CD4-positive, alpha-beta T cell treated with Interleukin-17A for 4 hours (primary cell): ENCODE measurements at places on chromosomes 1 and 21.

DNA sequence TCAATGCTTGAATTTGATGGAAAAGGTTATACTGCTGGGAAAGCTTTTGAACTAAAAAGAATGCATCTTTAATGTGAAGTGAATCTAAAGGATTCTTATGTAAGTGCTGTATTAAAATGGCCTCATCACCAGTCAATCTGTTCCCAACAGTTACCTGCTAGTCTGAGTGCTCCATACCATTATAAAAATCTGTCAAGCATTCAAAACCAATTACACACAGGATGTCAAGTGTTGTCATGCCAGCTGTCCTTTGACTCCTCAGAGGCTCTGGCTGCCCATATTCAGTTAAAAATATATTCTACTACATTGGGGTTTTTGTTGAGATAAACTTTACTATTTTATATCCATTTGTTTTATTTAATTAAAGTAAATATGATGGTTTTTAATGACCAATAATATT lies 1587.7 kb downstream of the AMY1C start:
- DNase-seq: no peak

DNA sequence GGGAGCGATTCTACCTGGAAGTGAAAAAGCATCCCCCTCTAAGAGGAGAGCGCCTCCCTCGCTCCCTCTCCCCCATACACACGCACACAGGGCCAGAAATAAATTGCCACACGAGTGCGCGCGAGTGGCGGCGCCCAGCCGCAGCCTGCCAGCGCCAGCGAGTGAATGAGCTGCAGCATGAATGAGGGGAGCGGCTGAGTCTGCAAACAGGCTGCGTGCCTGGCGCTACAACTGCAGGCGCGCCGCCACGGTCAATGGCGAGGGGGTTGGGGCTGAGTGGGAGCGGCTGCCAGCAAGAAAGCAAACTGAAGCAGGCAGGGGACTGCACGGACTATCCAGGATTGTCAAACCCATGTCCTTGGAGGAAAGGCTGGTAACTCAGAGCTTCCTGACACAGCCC lies 2.2 kb downstream of the CAMK1G start:
- no peak for DNase-seq

DNA sequence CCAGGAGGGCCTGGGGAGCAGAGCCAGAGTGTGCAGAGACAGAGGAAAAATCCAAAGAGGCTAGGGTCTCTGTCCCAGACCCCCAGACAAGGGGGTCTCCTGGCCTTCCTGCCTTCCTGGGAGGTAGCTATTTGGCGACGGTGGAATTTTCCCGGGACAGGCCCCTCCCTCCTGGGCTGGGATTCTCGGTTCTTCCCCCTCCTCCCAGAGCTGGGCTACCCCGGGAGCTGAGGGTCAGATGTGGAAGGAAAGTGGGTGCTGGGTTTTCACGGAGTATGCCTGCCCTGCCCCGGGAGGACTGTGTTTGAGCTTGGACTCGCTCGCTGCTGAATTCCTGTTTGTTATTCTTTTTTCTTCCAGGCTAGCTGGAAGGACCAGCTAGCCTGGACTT lies 759 bp downstream of the AMPD2 start:
- no peak for DNase-seq

DNA sequence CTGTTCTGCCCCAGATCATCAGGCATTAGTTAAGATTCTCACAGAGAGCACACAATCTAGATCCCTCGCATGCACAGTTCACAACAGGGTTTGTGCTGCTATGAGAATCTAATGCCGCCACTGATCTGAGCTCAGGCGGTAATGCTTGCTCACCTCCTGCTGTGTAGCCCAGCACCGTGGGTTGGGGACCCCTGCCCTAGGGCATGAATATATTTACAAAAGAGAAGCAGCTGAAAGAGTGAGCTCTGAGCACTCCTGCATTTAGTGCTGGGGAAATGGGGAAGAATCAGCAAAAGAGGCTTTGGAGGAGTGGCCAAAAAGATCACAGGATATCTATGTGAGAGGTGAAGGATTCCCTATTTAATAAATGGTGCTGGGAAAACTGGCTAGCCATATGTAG lies 5.6 kb downstream of the CFAP57 start:
- no peak for DNase-seq

DNA sequence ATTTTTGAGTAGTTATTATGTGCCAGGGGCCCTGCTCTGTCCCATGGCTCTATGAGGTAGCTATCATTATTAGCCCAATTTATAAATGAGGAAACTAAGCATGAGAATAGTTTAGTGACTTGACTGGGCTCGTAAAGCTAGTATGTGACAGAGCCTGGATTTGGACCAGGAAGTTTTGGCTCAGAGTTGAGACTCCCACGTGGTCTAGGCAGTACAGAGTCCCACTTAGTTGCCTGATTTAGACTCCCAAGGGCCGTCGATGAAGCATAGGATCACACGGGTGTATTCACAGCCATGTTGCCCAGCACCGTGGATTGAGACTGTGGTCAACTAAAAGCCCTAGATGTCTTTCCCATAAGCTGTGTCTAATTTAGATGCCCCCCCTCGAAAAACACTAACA lies 81.7 kb downstream of the DDX20 start:
- no peak for DNase-seq

- no peak for DNase-seq
Measured at GRCh38 chr1:41169066-41169798, 72.9 kb downstream of the SCMH1 start.

DNA sequence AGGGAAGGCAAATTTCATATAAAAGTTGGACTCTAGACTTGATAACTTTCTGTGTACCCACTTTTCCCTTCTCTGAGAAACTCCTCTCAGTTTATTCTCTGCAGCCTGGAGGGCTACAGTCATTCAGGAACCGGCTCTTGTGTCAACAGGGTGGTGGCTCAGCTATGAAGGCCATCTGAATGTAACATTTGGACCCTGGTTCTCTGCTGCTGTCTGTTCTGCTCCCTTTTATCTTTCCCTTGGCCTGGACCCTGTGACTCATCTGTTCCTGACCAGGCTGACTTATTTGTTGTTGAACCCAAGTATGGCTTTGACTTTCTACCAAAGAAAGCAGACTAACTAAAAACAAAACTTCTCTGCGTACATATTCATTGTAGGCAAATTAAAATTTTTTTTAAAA lies 75.4 kb downstream of the CENPF start:
- DNase-seq: no peak
